GF-D8 (cell line): ENCODE measurements at places on chromosomes 11 and 22.

- no peak for DNase-seq
These were observed 5.4 kb upstream of the DNAJB13 start for GRCh38 chr11:73945396-73945795.

GRCh38 chr11:44684859-44685281 lies 41.9 kb upstream of the TSPAN18 start:
- no peak for DNase-seq

- DNase-seq = no peak
These were observed 688 bp downstream of the PTS start for GRCh38 chr11:112226831-112227401.

- no peak for DNase-seq
These were observed 618 bp upstream of the CCDC81 start for GRCh38 chr11:86374069-86374468.

- no peak for DNase-seq
These were observed 420.6 kb upstream of the ISX start for GRCh38 chr22:34645375-34645774.

- peak; percentile 58 for DNase-seq
These were observed 2.1 kb downstream of the UBE2L3 start for GRCh38 chr22:21569459-21570170.

DNA sequence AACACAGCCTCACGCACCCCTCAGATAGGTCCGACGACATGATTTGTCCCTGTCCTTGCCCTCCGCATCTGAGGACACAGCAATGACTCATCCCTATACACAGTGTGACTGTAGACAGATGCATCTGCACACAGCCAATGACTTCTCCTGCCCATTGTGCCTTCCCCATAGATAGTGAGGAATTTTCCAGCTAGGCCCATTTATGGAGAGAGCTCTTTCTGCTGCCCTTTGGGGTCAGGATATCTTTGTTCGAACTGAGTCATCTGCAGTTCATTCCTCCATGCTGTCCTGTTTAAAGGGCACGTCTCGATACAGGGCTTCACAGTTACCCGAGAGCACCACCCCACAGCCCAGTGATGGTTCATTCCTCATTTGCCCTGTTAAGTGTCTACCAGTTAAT lies 96.7 kb downstream of the LARGE1 start:
- DNase-seq = no peak

- no peak for DNase-seq
These were observed 24.8 kb downstream of the CNTF start for GRCh38 chr11:58647141-58647699.

- no peak for DNase-seq
These were observed 510.3 kb downstream of the BRD1 start for GRCh38 chr22:49317369-49317768.

GRCh38 chr11:16194566-16194965 lies 161.8 kb downstream of the SOX6 start:
- DNase-seq = no peak

DNA sequence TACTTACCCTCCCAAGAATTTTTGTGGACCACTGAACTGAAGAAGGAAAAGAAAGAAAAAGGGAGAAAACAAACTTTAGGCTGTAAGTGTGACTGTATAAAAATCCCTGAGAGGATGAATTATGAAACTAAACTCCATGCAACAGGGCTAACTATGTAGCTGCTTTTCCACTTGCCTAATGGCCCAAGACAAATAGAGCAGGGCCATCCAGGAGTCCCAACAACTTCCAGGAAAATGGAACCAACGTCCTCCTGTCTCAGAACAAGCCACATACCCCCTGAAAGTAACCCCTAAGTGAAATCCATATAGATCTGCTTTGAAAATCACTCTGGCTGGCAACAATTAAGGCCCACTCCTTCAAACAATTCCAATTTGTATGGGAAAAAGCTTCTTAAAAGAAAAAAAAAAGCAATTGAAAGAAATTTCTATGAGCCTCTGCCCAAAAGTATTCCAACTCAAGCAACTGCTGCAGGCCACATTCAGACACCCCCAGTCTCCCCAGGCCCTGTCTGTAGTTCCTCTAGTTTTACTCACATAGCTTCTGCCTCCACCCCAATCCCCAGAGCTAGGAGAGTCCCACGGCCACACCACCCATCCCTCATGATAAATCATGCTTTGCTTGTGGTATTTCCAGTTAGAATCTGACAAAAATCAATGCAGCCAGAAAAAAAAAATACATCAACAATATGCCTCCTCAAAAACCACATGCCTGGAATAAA lies 12.7 kb downstream of the RBFOX2 start:
- DNase-seq = no peak

GRCh38 chr22:35538801-35539321 lies 1.8 kb upstream of the RASD2 start:
- no peak for DNase-seq

- no peak for DNase-seq
These were observed 803.2 kb upstream of the CCDC90B start for GRCh38 chr11:84089072-84090057.
